CD4-positive, alpha-beta T cell treated with Interleukin-2 at 100 ng/mL for 4 hours (primary cell): ENCODE measurements at places on chromosomes 3 and 15.

DNA sequence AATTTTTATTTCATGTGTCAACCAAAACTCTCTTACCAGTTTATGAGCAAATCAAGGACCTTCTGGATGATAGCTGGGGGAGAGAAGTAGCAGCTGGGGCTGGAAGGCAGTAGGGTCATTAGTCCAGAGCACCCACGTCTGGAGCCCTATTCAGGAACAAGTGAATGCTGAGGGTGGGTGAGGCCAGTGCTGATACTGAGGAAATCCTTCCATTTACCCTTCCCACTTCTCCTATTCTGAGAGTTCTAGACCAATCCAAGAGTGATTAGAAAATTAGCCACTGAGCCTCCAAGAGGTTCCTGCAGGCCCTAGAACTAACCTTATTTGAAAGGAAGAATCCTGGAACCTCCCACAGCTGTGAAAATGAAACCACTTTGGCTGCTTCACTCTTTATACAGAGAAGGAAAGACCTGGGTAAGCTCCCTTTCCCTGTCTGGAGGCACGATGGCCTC, 46.2 kb upstream of the VILL start:
- no peak for DNase-seq

- DNase-seq = no peak
These were observed 130.6 kb downstream of the LRIG1 start for GRCh38 chr3:66370179-66370578.

- no peak for DNase-seq
These were observed 43.0 kb upstream of the KY start for GRCh38 chr3:134693804-134694203.

DNA sequence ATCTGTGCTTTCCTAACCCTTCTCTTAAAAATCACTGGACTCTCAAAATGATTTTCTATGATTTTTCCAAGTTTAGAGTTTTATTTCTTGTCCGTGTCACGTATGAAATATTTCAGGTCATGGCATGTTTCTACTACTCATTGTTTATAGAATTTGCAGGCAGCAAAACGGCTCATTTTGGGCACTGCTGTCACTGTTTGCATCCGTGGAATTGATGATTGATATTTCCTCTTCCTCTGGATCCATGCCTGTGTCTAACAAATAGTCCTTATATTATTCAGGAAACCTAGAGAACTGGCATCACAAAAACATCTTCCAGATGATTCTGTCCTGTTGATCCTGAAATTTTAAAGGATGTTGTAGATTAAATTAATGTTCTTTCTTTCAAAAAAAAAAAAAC, 47.6 kb downstream of the LARS2 start:
- no peak for DNase-seq

DNA sequence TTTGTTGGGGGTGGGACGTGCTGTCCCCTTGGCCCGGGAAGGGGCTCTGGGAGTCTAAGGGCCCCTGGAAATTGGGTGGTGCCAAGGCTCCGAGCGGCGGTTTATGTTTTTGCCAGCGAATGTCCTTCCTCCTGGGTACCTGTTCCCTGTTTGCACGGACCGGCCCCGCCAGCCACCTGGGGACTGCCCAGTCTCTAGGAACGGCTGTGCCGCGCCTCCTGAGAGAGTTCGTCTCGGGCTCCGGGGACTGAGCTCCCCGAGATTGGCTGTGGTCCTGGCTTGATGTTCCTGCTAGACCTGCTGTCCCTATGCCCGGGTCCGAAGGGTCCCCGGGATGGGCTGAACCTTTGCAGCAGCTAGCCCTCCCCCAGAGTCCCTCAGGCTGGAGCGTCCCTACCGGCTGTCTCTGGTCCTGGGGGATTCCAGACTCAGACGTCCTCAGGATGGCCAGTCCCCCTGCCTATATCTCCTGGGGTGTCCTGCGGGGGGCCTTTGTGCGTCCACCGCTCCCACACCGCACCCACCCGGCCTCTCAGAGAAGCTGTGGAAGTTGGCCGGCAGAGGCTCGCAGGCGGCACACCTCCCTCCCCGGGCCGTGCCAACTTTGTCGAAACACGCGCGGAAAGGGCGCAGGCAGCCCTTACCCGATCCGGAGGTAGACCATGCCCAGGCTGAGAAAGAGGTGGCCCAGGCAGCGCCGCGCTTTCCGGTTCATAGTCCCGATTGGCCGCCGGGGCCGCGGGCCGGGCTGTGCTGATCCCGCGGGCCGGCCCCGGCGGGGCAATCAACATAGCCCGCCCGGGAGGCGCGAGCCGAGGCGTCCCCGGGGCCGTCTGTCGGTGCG, 547 bp downstream of the WNT7A start:
- DNase-seq = peak; percentile 29

DNA sequence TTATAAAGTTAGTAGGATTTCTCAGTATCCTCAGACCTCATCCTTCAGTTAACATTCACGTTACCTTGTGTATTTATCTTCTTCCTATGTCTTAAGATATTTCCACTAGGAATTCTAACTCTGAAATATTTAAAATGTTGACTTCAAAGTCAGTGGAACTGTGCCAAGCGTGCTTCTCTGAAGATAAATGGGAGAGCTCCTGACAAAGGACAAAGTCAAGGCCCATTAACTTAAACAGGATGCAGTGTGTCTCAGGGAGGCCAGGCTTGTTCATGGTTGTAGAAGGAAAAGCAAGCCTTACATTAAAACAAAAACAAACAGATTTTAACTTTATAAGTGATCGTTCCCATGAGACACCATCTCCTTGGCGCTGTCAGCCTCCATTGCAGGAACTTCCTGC, 41.5 kb downstream of the ABHD17C start:
- DNase-seq = no peak

- no peak for DNase-seq
These were observed at the start of gene CCDC9B for GRCh38 chr15:40340740-40341400. CCDC9B (minus strand) TSS chr15:40340939; CDS start chr15:40340819, 120 bp downstream.

DNA sequence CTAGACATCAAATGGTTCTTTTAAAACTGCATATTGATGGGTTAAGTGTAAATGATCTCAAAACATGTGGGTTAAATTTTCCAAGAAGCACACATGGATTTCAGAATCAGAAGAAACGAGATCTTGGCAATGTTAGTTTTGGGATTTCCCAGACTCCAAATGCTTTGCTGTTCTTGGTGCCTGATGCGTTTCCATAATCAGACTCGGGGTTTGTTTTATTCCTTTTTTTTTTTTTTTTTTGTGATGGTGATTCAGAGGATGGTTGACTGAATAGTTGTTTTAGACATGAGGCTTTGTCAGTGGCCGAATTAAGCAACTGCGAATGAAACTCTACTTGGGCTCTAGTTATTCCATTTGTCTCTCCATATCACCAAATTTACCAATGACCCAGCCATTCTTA, 52.2 kb upstream of the FAM98B start:
- no peak for DNase-seq

DNA sequence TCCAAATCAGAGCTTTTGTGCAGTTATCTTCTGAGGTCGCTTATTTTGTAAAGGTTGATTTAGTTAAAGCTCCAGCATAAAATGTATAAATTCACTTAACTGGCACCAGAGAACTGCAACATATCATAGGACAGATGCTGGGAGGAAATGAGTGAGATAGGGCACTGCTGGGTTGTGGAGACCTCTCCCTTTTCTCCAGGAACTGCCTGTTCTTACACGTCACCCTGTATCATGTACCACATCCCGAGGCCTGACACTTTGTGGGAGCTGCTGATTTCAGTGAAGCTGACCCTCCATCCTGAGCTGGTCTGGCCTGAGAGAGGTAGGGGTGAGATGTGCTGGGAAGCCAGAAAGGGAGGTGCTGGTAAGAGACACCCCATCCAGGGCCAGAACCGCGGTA, 213.8 kb upstream of the FEZF2 start:
- no peak for DNase-seq

DNA sequence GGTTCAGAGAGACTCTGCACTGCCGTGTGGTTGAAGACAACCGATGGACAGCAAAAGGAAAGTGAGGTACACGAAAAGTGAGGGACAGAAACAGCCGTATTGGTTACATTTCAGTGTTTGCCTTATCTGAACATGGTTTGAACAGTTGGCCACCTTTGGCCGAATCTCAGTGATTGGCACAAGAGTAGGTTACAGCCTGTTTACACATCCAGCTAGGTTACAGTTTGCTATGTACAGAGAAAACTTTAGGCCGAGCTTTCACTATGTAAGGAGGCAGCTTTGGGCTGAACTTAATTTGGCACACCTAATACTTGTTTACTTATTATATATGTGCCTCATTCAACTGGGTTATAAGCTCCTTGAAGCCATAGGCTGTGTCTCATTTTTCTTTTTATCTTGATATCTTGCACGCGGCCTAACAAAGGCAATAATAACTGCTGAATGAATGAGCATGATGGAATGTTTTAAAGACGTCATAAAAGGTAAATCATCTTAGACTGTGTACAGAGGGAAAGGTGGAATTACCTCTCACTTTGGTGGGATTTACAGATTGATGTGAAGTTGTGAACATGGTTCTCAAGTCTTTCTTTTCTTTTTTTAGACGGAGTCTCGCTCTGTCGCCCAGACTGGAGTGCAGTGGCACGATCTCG, 17.2 kb upstream of the GREM1 start:
- no peak for DNase-seq

- no peak for DNase-seq
These were observed 35.7 kb downstream of the PYGO1 start for GRCh38 chr15:55552451-55552850.

DNA sequence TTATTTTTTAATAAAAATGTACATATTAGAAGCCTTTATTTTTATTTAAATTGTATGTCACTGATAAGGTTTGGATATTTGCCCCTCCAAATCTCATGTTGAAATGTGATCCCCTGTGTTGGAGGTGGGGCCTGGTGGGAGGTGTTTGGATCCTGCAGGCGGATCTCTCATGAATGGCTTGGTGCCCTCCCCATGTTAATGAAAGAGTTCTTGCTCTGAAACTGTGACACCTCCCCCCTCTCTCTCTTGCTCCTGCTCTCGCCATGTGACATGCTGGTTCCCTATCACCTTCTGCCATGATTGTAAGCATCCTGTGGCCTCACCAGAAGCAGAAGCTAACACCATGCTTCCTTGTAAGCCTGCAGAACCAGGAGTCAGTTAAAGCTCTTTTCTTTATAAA, 13.0 kb downstream of the AGTR1 start:
- no peak for DNase-seq

GRCh38 chr15:66997212-66997611, 68.2 kb upstream of the SMAD3 start:
- DNase-seq = no peak

GRCh38 chr15:61081027-61081322, 148.1 kb downstream of the RORA start:
- no peak for DNase-seq

DNA sequence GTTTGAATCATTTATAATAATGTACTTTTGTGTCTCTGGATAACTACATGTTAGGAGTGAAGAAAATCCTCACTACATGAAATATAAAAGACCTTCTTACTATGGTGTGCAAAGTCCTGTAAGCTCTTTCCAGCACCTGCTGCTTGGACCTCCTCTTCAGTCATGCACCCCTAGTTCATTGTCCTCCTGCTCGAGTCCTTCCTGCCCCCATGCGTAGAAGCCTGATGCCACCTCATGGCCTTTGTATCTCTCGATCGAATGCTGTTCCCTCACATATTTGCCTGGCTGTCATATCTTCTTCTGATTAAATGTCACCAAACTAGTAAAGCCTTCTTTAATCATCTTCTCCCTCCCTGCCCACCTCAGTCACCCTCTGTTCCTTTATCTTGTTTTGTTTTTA, 49.9 kb upstream of the SUCLG2 start:
- DNase-seq = peak; percentile 6

GRCh38 chr3:36696799-36697198, 67.6 kb downstream of the DCLK3 start:
- DNase-seq = no peak

GRCh38 chr15:81043935-81044575, 43.3 kb downstream of the TLNRD1 start:
- no peak for DNase-seq

DNA sequence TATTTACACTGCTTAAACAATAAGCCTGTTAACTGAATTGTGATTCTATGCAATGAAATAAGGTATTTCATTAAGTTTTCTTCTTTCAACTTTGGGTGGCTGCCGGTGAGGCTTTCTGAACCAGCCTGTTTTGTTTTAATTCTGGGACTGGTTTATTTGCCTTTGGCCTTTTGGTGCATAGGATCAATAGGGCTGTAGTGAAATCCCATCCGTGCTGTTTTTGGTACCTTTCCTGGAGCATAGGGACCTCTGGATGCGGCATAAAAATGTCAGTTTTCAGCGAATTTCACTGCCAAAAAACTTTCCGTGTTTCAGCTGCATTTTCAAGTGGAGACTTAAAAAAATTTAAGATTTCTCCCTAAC, 514 bp downstream of the PLS1 start:
- DNase-seq = no peak

DNA sequence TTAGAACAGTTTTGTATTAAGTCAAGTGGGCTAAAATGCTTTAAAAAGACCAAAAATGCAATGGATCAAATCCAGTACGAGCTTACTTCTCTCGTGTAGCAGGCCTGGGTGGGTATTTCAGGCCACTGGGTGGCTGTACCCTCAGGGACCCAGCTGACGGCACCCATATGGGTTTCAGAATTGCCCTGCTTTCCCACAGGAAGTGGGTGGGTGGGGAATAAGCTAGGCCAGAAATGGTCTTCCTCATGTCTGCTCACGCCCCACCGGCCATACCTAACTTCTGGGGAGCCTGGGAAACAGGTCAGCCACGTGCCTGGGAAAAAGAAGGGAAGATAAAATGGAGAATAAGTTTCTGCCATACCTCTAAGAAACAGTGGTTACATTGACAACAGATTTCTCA, 20.3 kb downstream of the GPR160 start:
- DNase-seq = no peak

- DNase-seq = no peak
These were observed 50.5 kb upstream of the CSPG4 start for GRCh38 chr15:75763137-75763611.

DNA sequence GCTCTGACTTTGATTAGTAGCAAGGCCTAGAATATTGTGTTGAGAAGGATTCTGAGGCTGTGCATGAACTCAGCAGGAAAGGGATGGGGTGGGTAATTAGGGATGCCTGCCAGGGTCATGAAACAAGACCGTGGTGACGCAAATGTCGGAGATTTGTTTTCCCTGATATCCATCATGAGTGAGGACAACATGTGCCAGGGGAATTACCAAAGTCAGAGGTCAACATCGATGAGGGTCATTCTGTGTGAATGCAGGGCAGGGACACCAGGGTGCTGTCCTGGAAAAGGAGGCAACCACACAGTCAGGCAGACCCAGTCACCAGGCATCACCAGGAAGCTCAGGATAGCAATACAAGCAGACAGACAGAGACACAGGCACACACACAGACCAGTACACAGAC, 52.2 kb downstream of the SLCO2A1 start:
- DNase-seq = no peak

DNA sequence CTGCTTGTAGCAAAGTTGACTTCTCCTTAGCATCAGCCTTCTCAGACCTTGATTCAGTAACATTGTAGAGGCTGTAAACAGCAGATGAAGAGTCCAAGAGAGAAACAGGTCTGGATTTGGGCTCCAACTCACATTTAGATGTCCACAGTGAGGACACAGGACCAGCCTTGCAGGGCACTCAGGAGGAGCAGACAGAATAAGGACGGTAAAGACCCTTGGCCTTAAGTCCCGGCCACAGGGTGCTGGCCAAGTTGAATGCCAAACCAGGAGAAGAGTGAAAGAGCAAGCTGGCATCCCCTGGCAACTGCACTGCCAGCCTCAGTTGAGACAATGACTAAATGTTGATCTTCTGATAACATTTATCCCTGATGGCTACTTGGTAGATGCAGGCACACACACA, 136.3 kb downstream of the LRRK1 start:
- DNase-seq = no peak
